ENCODE measurements at places on chromosomes 7 and 10. TPM values are rescaled to one million over a fixed set of nuclear protein-coding genes. Genes with fewer than 3 reads are reported as not detected.
A peak's percentile ranks its signal among the peaks of the same experiment; 100 is the strongest.

Gene UCN3
- polyA plus RNA-seq: 11.4 TPM

Gene CALHM3
- 0.13 TPM for polyA plus RNA-seq

DNA sequence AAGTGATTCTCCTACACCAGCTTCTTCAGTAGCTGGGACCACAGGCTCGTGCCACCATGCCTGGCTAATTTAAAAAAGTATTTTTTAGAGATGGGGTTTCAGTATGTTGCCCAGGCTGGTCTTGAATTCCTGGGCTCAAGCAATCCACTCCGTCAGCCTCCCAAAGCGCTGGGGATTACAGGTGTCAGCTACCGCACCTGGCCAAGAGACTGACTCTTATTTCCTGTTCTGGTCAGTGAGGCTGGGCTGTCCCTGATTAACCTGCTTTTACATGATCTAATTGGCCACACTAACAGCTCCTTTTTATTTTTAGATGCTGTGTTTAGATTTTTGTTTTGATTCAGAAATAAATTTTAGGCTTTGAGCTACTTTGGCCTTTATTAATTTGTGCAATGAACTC is 203.9 kb downstream of the NXPH1 start:
- H3K4me1 ChIP-seq: no peaks in the 10 kb centered on the region
- DNase-seq: no peak
- no peaks in the 10 kb centered on the region for H3K36me3 ChIP-seq
- H3K4me3 ChIP-seq: no peak overlapping the region

GRCh38 chr10:118448744-118449143 is 106.6 kb upstream of the FAM204A start:
- H3K4me3 ChIP-seq: no peak overlapping the region
- no peaks in the 10 kb centered on the region for H3K36me3 ChIP-seq
- H3K4me1 ChIP-seq: no peaks in the 10 kb centered on the region

DNA sequence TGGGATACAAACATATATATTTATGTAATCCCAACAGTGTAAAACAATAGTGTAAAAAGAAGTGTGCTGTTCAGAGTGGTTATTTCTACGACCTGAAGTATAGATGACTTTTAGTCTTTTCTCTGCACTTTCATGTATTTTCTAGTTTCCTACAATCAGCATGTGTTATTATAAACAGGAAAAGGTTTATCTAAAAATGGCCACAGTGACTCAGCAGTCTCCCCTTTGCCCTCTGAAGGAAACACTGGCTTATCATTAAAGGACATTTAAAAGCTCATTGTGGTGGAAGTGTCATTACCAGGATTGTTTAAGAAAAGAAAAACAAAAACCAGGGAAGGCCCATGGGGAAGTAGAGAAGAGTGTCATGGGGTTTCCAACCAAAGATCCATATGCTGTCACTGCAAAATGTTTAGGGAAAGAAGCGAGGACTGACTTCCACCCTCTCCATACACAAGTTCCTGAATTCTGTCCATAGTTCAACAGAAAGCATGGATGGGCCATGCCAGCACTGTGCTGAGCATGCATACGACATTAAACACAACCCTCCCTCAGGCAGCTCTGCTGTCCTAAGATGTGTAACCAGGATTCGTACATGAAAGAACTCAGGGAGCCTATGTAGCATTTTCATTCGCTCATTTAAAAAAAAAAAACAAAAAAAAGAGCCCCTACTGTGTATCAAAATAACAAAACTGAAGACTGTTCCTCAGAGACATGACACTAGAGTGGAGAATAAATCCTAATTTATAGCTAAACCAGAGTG is 10.2 kb downstream of the CYREN start:
- no peaks in the 10 kb centered on the region for H3K27me3 ChIP-seq
- H3K27ac ChIP-seq: no peak overlapping the region
- peak; percentile 42 for DNase-seq
- no peaks in the 10 kb centered on the region for H3K4me1 ChIP-seq

Gene EN2
- polyA plus RNA-seq: not detected

GRCh38 chr10:98560565-98560964 is 113.8 kb upstream of the HPS1 start:
- no peak overlapping the region for H3K4me3 ChIP-seq
- H3K4me1 ChIP-seq: no peaks in the 10 kb centered on the region

Gene FAM25G
- not detected for polyA plus RNA-seq

DNA sequence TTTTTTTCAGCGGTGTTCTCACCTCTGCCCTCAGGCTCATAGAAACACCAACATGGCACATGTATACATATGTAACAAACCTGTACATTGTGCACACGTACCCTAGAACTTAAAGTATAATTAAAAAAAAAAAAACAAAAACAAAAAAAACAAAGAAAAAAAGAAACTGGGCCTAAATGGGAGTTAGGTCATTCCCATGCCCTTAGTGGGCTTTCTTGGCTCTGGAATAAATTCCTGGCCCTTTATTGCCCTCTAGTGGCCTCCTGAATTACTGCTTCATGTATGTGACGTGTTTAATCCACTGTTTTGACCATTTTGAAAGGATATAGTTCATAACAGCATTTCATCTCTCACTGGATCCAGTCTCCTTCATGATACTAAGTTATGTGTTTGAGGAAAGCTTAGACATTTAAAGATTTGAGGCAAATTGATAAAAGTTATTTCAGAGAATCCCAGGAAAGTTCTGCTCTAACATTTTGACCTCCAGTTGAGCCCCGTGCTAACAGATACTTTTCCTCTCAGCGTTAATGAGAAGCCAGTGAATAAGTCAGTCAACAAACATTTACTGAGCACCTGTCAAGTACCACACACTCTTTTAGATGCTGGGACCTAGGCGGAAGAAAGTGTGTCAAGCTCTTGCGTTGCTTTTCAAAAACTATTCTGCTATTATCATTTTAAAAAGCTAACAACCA is 54.7 kb upstream of the SYPL1 start:
- no peaks in the 10 kb centered on the region for H3K36me3 ChIP-seq
- H3K27ac ChIP-seq: no peak overlapping the region
- peaks cover 2% of the 10 kb centered on the region for H3K4me1 ChIP-seq

DNA sequence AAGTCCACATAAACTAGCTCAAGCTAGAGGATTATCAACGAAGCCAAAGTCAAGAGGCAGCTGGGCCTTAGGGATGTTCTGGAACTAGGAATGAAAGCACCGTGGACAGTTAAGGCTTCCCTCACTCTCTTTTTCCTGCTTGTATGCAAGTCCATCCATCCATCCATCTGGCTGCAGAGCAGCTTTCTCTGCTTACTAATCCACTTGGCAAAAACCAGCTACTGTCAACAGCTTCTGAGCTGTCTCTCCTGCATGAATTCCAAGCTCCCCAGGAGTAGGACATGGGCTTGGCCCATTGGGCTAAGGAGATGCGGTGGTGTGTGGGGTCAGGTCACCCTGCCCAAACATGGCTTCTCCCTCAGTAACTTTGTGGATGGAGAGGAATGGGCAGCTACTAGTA is 66.2 kb downstream of the NAMPT start:
- no peak overlapping the region for H3K27ac ChIP-seq
- DNase-seq: no peak
- no peaks in the 10 kb centered on the region for H3K36me3 ChIP-seq
- H3K27me3 ChIP-seq: no peaks in the 10 kb centered on the region
- H3K4me1 ChIP-seq: peaks cover 11% of the 10 kb centered on the region

Gene PDZD7
- 95.8 TPM for polyA plus RNA-seq

GRCh38 chr7:157014635-157015555 is 4.4 kb upstream of the MNX1 start:
- H3K27ac ChIP-seq: no peak overlapping the region
- H3K36me3 ChIP-seq: no peaks in the 10 kb centered on the region
- no peak overlapping the region for H3K4me3 ChIP-seq
- DNase-seq: no peak
- peaks cover 87% of the 10 kb centered on the region for H3K27me3 ChIP-seq

DNA sequence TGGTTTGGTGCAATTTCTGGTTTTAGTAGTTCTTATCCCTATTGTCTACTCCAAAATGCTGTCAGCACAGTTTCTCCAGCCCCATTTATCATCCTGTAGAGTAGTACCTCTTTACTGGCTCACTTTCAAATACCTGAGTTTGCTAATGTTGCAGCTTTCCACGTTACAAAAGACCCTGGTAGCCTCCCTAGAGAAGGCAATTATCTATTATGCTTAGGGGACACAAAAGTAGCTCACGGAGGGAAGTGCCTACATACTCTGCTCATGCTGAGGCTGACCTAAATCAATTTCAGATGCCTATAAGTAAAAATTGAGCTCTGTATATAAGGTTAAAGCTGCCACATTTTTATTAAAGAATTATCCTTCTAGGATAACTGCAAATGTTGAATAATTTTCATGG is 603.6 kb downstream of the CNTNAP2 start:
- DNase-seq: no peak
- H3K36me3 ChIP-seq: no peaks in the 10 kb centered on the region
- H3K4me1 ChIP-seq: no peaks in the 10 kb centered on the region
- no peaks in the 10 kb centered on the region for H3K27me3 ChIP-seq
- no peak overlapping the region for H3K4me3 ChIP-seq

DNA sequence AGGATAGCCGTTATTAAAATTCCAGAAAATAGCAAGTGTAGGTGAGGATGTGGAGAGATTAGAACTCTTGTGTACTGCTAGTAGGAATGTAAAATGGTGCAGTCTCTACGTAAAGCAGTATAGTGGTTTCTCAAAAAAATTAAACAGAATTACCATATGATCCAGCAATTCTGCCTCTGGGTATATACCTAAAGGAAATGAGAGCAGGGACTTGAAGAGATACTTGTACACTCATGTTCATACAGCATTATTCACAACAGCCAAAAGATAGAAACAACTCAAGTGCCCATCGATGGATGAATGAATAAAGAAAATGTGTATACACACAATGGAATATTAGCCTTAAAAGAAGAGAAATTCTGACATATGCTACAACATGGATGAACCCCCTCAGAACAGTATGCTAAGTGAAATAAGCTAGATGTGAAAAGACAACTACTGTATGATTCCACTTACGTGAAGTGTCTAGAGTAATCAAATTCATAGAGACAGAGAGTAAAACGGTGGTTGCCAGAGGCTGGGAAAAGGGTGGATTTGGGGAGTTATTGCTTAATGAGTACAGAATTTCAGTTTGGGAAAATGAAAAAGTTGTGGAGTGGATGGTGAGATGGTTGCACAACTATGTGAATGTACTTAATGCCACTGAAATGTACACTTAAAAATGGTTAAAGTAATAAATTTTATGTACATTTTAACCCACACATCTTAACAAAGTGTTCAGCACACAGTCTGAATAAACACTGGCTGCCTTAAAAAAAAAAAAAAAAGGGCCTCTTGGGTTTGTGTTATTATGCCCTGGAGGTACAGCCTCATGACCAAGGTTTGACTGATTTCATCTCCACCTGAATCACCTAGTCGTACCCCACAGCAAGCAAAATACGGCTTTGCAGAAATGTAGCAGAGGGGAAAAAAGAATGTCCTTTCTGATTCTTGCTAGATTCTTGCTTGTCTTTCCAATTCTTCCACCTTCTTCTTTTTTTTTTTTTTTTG is 26.2 kb downstream of the BUB3 start:
- no peak overlapping the region for H3K27ac ChIP-seq
- no peaks in the 10 kb centered on the region for H3K27me3 ChIP-seq
- no peak overlapping the region for H3K4me3 ChIP-seq
- no peaks in the 10 kb centered on the region for H3K4me1 ChIP-seq
- DNase-seq: no peak
- peaks cover 3% of the 10 kb centered on the region for H3K36me3 ChIP-seq

- H3K27me3 ChIP-seq: no peaks in the 10 kb centered on the region
- no peaks in the 10 kb centered on the region for H3K4me1 ChIP-seq
- DNase-seq: no peak
- no peaks in the 10 kb centered on the region for H3K36me3 ChIP-seq
These were observed 20.0 kb downstream of the ARHGAP21 start for GRCh38 chr10:24703700-24704099.

DNA sequence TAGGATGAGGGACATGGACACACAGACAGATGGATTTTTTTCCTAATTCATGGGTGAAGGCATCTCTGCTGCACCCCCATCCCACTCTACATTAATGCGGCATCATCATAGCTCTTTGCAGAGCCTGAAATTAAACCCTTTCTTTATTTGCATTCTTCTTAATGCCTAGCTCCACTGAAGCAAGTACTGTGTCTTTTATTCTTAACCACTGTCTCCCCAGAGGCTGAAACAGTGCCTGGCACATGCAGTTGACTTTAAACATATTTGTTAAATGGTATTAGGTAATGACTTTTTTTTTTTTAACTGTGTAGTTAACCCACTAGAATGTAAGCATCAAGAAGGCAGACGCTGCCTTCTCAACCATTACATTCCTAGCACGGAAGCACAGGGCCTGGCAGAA is 73.5 kb downstream of the SMURF1 start:
- DNase-seq: no peak
- no peak overlapping the region for H3K4me3 ChIP-seq
- no peak overlapping the region for H3K27ac ChIP-seq
- H3K27me3 ChIP-seq: no peaks in the 10 kb centered on the region

Gene NPY4R
- polyA plus RNA-seq: 1.8 TPM

DNA sequence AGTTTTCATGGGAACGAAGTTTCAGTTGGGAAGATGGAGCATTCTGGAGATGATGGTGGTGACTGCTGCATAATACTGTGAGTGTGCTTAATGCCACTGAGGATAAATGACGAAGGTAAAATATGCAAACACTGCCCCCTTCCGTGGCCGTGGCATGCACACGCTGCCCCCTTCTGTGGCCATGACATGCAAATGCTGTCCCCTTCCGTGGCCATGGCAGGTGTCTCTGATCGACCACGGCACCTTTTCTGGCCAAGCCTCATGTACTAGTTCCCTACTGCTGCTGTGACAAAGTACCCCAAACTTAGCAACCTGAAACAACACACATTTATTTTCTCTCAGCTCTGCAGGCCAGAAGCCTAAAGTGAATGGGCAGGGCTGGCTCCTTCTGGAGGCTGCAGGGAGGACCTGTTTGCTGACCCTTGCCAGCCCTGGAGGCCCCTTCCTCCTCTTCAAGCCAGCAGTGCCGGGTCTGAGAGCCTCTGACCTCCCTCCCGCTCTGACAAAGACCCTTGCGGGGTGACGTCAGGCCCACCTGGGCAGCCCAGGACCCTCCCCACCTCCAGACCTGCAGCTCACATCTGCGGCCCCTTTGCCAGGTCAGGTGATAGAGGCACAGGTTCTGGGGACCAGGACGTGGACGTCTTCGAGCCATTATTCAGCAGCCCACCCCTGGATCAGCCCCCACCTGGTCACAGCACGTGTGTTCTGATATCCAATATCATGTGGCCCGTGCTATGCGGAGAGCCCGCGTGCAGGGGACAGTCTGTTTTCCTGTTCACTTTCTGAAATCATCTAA is 82.0 kb downstream of the MICALL2 start:
- H3K27ac ChIP-seq: no peak overlapping the region
- H3K27me3 ChIP-seq: peaks cover 46% of the 10 kb centered on the region
- no peaks in the 10 kb centered on the region for H3K4me1 ChIP-seq

GRCh38 chr10:5968037-5968680 is 9.2 kb downstream of the IL15RA start:
- no peaks in the 10 kb centered on the region for H3K27me3 ChIP-seq
- peaks cover under 1% of the 10 kb centered on the region for H3K36me3 ChIP-seq
- no peak overlapping the region for H3K4me3 ChIP-seq
- no peak for DNase-seq
- H3K4me1 ChIP-seq: peaks cover 6% of the 10 kb centered on the region

DNA sequence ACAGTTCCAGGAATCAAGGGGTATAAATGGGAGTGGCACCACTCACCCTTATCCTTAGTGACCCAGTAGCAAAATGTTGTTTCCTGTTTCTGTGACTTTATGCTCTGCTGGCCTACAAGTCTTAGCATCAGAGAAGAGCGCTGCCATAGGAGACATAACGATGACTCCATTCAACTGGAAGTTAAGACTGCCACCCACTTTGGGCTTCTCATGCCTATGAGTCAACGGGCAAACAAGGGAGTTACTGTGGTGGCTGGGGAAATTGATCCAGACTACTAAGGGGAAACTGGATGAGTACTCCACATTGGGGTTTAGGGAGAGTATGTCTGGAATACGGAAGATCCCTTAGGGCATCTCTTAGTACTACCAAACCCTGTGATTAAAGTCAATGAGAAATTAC is 40.6 kb upstream of the PIK3CG start:
- no peak for DNase-seq
- no peaks in the 10 kb centered on the region for H3K27me3 ChIP-seq
- H3K36me3 ChIP-seq: no peaks in the 10 kb centered on the region
- H3K4me3 ChIP-seq: no peak overlapping the region
